ENCODE measurements at places on chromosomes 12 and 14.

DNA sequence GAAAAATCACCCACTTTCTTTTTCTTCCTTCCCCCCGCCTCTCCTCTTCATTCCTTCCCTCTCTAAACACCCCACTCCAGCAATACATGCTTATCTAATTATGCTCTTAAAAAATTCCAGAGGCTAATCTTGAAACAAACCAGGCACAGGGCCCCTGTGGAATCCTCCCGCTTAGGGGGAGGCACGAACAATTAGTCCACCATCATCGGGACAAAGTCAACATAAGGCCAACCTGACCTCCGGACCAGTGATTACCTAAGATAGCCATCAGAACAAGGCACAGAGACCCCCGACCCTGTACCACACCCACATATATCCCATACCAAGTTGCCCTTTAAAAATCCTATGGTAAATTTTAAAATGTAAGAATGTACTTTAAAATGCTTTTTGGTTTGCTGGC lies 47.1 kb downstream of the KIF21A start:
- DNase-seq, result no peak

DNA sequence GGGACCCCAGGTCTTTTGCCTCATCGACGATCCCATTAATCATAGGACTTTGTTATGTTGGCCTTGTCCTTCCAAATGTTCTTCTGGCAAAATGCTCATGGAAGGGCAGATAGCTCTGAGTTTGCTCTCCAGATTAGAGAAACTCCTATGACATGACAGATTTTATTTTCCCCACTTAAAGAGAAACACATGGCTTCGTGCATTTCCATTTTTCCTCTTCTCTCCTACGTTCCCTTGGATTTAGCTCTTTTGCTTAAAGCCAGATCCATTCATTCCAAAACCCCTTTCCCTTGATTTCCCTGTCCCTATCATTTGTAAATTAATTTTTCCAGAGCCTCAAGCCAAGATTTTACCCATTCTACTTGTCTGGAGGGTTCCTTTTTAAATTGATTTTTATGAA lies 2.9 kb downstream of the PRIMA1 start:
- no peak for DNase-seq

GRCh38 chr12:47894068-47894467 lies 10.7 kb downstream of the VDR start:
- DNase-seq, result no peak

- no peak for DNase-seq
Observed at GRCh38 chr12:78403681-78404080, 460.9 kb upstream of the SYT1 start.

GRCh38 chr14:55530464-55530863 lies 49.5 kb upstream of the KTN1 start:
- DNase-seq, result no peak
